Hippocampal formation (tissue), 2 donors: ENCODE measurements at places on chromosomes 13 and 19.
A peak's percentile ranks its signal among the peaks of the same experiment; 100 is the strongest.

DNA sequence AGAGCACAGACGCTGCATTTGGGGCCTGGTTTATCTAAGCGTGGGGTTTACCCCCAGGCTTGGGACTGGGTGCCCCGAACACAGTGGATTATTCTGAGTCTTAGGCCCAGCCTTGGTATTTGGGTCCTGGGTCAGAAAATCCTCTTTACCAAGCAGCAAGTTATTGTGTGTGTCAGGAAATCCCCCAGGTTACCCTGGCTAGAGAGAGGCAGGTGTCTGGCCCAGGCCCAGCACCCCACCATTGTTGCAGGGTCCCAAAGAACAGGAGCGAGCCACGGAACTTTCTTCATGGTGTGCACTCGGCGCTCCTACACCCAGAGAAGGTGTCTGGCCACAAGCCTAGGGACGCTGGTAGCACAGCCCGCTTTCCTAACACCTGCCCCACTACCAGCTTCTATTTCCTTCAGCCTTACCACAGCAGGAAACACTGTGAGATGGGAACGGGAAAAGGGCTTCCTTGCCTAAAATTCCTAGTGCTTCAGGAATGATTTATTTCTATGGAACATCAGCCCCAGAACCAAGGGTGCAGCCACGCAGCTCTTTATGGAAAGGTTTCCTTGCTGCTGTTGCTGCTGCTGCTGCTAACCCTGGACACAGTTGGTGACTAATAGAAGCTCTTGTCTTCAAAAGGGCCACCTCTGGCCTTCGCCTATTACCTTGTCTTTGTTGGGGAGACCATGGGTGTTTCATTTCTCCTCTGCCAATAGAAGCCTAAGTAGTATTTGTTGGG lies 7.4 kb upstream of the CDX2 start:
- no peak for DNase-seq

DNA sequence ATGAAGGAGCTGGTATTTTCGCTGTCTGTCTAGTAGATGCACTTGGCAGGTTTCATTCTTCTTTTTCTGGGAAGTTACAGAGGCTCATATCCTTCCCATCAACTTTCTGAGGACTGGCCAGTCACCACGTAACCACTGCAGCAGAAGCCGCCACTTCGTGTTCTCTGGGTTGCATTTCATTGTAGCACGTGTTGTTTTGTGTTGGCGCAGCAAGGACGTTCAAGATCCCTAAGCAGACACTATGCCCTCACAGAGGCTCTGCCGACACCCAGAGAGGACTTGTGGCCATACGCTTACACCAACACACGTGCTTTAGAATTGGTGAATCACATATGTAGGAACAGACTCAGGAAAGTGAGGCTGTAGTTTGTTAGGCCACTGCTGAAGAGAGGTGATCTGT lies 42.2 kb upstream of the TEX29 start:
- no peak for DNase-seq

GRCh38 chr13:93982179-93982918 lies 497.1 kb downstream of the DCT start:
- no peak for DNase-seq

DNA sequence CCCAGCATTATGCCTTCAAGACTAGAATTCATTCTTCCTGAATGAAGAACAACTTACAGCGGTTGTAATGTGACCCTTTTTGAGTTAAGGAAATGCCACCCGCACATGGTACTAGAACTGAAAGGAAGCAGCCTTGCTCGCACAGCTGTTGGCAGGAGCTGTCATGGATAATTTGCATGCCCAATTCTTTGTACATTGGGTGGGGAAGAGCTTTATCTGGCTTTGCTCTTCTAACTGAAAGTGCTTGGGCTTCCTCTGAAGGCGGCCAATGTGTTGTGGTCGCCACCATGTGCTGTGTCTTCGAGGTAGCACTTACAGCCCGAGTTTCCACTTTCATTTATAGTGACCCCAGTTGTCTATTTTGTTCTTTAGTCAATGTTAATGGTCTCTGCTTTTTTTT lies 3.4 kb downstream of the CCNE1 start:
- DNase-seq, result no peak

- DNase-seq, result no peak
These were observed 2280.4 kb upstream of the PCDH20 start for GRCh38 chr13:63696055-63696454.

- DNase-seq, result no peak
These were observed 139.3 kb downstream of the DACH1 start for GRCh38 chr13:71727662-71728061.

GRCh38 chr13:70534466-70534865 lies 426.2 kb upstream of the KLHL1 start:
- DNase-seq, result no peak

DNA sequence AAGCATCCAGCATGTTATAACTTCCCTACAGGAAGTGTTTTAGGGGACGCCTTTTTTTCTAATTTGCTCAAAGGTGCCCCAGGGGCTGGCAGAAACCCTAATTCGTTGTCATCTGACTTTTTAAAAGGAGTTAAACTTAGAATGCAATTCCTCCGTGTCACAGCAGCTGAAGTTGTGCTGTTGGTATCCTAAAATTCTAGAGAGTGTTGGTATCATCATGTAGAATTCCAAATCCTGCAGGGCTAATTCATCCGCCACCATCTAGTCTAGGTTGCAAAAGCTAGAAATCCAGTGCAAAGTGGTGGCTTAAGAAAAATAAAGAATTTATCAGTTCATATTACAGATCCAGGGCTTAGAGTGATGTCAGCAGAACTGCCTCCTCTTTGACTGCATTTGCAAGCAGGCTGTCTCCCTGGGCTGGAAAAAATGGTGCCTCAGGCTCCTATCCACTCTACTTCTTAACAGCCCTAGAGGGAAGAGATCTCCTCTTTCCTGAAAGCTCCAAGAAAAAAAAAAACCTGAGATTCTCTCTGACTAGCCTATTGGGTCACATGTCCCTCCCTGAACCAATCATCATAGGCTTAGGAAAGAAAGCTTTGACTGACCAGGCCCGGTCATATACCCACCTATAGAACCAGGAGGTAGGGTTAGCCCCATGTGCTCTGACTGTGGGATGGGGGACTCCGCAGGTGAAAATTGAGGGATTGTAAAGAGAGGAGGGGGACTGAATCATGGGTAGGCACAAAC lies 73.0 kb downstream of the MAP4K1 start:
- peak; percentile 72 for DNase-seq

- no peak for DNase-seq
These were observed 458.6 kb downstream of the DACH1 start for GRCh38 chr13:71408416-71408815.

DNA sequence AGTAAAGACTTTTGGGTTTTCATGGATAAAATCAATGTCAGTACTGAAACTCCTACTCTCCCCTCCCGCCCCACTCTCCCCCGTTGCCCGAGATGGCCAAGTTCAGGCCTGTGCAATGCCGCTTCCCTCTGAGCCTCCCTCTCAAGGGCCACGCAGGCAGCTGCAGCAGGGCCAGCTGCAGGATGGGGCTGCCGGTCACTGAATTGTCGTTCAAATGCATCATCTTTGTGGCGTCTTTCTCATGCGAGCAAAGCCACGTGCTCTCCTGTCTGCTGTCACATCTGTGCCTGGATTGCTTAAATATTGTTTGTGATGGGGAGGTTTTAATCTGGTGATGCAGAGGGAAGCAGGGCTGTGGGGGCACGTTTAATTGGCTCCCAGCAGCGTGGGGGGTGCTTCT lies 26.6 kb downstream of the SHISA2 start:
- DNase-seq, result no peak

DNA sequence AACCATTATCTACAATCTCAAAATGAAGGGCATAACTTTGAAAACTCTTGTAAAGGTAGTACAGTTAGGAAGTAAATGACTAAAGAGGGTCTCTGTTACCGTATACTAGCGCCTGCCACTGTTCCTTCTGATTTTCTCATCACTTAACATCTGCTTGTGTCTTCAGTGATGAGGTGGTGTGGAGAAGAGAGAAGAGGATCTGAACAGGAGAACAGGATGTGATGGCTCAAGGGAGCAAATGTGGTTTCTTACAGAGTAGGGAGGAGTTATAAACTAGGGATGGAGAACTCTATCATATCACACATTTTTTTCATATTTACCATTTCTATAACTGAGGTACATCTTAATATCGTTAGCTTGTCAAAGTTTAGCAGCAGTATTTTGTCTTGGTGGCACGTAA lies 1.1 kb downstream of the KCTD4 start:
- no peak for DNase-seq

DNA sequence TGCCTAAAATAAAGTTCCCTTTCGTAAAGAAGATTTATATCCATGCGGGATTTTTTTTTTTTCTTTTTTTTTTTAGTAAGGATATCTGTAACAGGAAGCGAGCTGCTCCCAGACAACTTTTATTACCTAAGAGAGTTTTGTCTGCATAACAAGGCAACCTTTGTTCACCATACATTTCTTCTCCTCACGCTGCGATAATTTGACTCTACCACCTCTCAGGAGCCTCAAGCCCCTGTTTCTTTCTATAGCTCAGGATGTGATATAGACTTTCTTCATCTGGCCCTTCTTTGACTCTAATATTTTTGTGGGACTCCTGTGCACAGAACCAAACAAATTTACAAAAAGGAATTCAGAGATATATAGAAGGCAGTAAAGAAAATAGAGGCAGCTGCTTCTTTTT lies 1053.7 kb upstream of the SPRY2 start:
- DNase-seq, result no peak

- no peak for DNase-seq
These were observed 6.5 kb upstream of the CTXN1 start for GRCh38 chr19:7932276-7932929.

- DNase-seq, result no peak
These were observed 29.1 kb upstream of the POP4 start for GRCh38 chr19:29576761-29577648.

DNA sequence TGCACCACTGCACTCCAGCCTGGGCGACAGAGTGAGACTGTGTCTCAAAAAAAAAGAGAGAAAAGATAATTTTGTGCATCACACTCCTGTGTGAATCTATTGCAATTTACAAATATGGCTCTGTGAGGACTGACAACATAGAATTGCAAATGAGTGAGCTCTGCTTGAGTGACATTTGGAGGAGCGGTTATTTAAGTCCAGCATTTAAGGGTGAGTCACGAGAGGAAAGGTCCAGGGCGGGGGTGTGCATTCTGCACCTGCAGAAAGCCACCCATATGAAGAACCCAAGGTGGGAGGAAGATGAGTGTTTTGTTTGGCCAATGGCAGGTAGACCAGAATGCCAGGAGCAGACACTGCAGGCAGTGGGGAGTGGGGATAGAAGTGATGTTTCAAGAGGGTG lies 58.5 kb downstream of the DGKH start:
- DNase-seq, result no peak

GRCh38 chr13:27605099-27605498 lies 15.2 kb downstream of the LNX2 start:
- DNase-seq, result no peak

DNA sequence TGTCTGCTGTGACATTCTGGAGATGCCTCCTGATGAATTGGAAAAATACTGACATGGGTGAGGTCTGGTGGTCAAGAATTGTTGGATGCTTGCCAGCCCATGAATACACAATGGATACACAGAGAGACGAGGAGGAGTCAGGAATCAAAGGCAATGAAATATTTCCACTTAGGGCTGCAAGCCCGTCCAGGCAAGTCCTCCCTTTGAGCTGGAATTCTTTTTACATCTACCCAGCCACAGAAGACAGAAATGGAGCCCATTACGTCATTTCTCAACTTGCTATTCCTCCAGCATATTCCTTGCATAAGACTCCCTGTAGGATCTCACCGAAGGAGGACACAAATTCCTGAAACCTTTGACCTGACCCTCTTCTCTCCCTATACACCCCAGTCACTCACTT lies 15.7 kb upstream of the IGFL4 start:
- DNase-seq, result no peak

GRCh38 chr19:17052439-17052838 lies 22.8 kb downstream of the HAUS8 start:
- DNase-seq, result peak; percentile 49

DNA sequence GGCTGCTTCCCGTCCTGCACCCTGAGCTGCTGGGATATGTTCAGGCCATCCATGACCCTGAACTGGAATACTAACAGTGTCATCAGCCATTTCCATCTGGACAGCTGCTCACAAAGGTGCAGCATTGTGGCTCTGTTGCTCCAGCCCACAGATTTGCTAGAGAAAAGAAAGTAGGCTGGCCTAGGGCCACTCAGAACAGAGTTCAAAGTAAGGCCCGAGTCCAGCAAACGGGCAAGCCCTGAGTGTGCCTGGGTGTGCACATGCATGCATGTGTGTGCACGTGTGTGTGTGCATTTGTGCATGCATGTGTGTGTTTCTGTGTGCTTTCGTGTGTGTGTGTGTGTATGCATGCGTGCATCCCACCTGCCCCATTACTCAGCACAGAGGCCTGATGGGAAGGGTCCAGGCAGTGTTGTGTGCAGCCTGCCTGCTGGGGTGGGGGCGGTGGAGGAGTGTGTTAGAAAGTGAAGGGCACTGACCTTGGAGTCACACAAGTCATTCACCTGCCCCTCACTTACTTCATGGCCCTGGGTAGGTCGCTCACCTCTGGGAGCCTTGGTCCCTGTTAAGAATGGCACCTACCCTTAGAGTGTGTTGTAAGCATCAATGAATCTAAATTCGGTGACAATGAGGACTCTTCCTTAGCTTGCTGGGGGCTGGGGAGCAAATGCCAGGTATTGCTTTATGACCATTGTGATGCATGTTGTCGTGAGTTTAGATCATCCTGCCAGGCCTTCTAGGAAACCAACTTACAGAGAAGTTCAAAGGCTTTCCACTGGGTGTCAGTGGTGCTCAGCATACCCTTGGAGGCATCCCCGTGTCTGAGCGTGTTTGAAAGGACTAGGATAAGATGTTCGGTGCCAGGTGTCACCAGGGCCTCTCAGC lies 53.2 kb downstream of the GPR12 start:
- peak; percentile 48 for DNase-seq
